ENCODE measurements at places on chromosomes 4 and X. TPM values are rescaled to one million over a fixed set of nuclear protein-coding genes. Genes with fewer than 3 reads are reported as not detected.

The HERC5 gene
- polyA plus RNA-seq: 5.4 TPM

The UGT2B17 gene
- not detected for polyA plus RNA-seq

The ALAS2 gene
- 34.8 TPM for polyA plus RNA-seq

The FAT4 gene
- polyA plus RNA-seq: 30.4 TPM

The SLC10A6 gene
- not detected for polyA plus RNA-seq

The SLC16A2 gene
- 25.4 TPM for polyA plus RNA-seq

DNA sequence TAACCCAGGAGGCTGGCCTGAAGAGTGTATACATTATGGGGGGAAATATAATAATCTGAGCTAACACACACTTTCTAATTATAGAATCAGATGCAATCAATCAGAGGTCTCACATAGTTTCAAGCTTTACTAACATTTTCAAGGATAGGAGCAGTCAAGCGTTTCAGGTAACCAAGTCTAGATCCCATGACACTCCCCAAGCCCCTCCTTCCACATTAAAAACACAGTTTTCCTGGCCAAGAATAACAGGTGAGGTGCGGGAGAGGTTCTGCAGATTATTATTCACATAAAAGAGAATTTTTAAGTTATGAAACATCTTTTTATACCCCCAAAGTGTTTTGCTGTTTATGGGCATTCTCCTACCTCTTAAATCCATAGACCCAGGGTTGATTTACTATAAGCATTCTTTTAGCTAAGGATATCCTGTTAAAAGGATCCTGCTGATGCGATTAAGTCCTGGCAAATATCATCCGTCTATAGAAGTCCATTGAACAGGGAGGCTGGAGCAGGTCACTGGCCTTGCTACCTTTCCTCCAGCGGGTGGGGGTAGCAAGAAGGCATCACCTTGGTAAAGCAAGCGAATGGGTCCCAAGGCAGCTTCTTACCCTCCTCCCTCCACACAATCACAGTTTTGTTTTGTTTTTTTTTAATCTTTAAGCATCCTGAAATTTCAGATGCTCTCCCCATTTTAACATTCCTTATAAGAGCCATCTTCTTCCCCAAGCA lies 104.7 kb upstream of the GPM6A start:
- DNase-seq: peak; percentile 3

DNA sequence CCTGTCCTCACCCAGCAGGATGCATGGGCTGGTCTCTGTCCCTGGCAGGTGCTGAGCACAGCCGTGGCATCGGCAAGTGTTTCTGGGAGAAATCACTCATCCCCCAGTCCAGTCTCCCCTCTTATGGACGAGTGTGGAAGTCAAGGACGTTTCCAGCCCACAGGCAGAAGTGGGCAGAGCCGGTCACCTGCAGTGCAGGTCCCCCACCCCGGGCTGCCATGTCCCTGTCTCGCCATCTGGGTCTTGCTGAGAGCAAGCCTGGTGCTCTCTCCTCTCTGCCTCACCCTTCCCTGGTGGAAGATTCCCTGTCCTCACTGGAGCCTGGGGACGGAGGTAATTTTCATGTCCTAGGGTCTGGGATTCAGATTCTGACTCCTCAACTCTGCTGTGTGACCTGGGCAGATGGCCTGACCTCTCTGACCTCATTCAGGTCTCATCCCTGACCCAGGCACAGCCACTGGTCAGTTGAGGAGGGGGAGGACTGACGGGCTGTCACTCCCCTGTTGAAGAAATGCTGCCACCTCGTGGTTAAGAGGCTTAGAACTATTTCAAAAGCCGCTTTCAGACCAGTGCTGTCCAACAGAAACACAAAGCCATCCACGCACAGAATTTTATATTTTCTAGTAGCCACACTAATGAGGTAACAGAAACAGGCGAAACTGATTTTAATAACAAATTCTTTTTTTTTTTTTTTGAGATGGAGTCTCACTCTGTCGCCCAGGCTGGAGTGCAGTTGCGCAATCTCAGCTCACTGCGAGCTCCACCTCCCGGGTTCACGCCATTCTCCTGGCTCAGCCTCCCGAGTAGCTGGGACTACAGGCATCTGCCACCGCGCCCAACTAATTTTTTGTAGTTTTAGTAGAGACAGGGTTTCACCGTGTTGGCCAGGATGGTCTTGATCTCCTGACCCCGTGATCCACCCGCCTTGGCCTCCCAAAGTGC lies 1.8 kb downstream of the CPZ start:
- peak; percentile 75 for DNase-seq

DNA sequence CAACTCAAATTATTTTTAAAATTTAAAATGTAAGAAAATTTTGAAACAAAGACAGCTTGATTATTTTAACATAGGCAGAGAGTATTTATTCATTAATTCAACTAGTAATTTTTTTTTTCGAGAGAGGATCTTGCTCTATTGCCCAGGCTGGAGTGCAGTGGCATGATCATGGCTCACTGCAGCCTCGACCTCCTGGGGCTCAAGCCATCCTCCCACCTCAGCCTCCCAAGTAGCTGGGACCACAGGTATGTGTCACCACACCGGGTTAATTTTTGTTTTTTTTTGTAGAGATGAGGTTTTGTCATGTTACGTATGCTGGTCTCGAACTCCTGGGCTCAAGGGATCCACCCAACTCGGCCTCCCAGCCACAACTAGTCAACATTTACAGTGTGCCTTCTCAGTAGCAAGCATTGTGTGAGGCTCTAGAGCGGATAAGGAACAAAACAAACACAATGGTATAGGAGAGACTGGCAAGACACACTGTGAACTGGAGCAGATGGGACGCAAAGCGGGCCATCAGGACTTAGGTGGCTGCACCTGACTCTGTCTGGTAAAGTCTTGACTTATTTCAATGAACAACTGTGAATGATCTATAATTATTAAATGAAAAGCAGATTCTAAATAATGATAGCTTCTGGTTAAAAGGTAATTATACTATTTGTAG lies 21.6 kb downstream of the SETD7 start:
- no peak for DNase-seq

DNA sequence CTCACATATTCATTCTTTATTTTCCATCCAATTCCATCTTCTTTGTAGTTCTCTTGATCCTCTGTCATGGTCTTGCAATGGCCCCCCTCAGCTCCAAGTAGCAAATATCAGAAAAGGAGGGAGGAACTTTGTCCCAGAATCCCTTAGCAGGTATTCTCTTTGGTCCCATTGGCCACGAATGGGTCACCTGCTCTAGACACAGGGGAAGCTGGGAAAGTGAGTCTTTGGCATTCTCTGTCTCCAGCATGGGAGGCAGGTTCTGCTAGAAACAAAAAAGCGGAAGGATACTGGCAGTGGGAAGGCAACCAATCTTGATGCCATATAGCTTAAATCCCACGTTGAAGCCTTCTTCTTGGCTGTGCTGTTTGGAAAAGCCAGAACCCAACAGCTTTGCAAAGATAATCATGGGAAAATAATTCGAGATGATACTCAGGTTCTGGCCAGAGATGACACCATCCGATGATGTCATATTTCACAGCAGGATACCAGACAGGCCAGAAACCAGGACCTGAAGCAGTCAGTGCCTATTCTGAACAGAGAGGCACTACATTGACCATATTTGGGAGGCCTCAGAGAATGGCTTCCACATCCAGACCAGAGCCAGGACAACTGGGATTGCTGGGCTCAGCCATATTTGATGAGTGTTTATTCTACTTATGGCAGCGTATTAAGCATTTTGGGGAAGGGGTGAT lies 110.4 kb upstream of the ATXN3L start:
- DNase-seq: no peak

DNA sequence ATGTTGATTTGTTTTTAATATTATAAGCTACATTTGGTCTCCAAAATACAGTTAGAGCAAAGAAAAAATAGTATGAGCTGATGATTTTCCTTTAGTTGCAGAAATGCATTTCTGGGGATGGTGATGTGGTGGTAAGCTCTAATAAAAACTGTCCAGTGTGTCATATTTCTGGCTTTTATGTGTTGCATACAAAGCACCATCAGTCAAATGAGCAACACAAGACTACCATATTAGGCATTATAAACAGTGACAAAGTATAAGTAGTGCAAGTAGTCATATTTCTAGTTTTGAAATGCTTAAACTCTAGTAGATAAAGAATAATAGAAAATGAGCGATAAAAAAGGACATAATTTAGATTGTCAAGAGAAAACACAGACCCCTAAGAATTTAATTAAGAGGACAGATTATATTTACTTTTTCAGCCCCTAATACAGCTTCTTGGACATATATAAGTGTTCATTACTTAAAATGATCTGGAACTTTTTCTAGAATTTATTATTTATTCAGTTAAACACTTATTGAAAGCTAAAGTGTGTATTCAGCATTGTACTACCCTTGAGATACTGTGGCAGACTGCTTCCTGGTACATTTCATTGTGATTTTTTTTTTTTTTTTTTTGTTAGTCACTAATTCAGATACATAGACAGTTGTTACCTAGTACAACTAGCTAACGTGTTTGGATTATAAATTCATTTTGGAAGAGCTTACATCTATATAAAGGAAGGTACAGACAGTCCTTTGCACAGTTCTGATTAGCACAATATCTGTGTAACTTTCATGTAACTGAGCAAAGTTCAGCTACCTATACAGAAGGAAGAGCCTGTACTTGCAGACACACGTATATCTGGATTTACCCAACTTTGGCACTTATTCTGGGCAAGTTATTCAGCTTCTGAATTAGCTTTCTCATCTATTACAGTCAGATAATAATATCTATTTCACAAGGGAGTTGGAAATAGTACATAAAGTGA lies 22.3 kb downstream of the RAP1GDS1 start:
- no peak for DNase-seq

DNA sequence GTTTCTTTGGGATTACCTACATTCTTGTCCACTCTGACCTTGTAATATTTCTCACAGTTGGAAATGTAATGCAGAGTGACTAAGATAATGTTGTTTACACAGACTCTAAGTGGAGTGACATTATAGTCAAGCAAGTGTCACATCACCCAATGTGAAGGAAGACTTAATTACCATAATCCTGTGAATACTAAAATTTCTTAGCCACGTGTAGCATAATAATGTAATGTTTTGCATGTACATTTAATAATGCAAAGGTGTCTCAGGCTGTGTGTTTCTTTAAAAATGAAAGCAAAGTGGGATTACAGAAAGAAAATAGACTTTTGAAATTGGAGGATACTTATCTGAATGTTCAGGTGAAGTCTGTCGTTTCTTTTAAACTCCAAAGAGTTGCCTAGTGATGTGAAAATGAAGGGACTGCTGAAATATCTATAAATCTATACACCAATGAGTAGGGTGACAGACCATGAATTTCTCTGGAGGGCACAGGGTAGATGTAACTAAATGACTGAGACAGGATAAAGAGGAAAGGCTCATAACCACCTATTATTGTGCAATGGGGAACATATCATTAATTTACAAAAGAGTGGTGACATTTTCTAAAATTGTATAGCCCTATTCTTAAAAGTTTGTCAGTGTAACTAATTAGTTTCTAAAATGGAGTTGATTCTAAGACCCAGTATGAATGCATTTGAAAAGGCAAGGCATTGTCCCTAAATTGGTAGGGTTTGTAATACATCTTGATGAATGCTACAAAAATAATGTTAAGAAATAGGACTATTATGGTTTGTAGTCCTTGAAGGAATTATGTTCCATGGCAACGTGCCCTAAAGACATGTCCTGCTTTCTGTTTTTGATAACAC lies 235.7 kb downstream of the DACH2 start:
- no peak for DNase-seq

- DNase-seq: no peak
Measured at GRCh38 chrX:153303276-153304262, 18.0 kb downstream of the PNMA6F start.

DNA sequence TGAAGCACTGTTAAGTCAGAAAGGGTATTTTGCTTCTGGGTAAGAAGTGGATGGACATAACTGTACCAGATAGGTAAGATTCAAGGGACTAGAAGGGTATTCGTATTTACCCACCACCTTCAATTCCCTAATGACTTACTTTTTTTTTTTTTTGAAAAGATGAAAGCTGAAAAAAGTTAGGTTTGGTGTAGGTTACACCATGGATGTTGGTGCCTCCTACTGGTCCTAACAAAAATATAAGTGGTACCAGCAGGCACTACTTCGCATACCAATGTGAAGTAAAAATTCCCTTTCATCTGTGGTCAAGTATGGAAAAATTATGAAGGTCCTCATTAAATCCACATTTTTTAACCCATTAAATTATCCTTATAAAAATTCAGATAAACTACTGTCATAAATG lies 7.2 kb downstream of the ANKRD17 start:
- no peak for DNase-seq

All from left renal cortex interstitium (tissue), 4 donors.